ENCODE measurements at places on chromosomes 16 and 17.

DNA sequence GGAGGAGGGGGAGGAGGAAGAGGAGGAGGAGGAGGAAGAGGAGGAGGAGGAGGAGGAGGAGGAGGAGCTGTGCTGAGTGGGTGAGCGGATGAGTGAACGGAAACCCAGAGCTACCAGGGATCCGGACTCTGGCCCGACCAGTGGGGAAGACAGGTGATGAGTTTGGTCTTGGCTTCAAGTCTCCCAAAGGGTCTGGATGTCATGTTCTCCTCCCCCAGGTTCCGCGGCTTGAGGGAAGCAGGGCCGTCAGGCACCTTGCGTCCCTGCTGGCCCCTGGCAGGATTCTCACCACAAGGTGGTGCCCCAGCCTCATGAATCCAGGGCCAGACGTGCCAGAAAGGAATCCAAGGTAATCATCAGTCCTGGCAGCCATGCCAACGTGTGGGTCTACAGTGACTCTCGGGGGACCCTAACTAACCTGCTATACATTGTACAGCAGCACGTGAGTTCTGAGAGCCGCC is 13.5 kb upstream of the ABAT start:
- no peak for DNase-seq

DNA sequence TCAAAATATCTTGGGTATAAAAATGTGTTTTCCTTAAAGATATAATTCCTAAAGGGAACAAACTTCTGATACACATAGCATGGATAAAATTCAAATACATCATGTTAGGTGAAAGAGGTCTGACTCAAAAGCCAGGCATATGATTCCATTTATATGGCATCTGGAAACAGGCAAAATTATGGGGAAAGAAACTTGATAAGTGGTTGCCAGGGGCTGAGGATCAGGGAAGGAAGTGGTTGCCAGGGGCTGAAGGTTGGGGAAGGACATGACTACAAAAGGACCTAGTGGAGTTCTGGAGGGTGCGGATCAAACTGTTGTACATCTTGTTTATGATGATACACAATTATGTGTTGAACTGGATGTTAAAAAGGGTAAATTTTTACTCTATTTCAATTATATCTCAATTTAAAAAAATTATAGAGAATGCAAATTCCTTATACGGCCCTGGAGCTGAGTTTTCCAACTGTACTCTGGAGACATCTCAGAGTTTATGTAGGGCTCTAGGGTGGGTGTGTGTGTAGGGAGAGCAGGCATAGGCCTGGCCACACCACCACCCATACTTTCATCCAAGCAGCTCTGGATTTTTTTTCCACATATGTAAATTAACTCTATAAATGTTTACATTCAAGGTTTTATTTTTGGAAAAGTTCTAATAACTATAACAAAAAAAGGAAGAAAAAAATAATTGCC is 55.0 kb downstream of the AMFR start:
- DNase-seq, result no peak

GRCh38 chr16:13036600-13036999 is 135.2 kb downstream of the SHISA9 start:
- DNase-seq, result no peak

- DNase-seq, result no peak
These were observed 136.6 kb upstream of the RPH3AL start for GRCh38 chr17:488993-489757.

DNA sequence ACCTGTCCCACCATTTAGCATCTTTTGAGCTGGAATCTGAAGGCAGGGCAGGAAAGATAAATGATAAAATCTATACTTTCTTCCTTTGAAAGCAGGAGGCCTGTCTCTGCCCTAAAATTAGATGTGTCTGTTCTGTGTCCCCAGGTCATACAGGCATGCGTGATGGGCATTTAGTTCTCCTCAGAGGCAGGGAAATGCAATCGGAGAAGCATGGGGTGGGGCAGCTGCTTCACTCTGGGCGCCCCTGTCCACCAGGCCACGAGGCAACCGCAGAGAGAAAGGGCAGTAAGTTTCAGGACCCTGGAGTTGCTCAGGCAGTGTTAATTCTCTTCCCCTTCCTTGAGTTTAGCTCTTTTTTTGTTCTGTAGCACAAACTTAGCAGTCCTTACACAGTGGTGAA is 25.1 kb downstream of the CLUAP1 start:
- no peak for DNase-seq

DNA sequence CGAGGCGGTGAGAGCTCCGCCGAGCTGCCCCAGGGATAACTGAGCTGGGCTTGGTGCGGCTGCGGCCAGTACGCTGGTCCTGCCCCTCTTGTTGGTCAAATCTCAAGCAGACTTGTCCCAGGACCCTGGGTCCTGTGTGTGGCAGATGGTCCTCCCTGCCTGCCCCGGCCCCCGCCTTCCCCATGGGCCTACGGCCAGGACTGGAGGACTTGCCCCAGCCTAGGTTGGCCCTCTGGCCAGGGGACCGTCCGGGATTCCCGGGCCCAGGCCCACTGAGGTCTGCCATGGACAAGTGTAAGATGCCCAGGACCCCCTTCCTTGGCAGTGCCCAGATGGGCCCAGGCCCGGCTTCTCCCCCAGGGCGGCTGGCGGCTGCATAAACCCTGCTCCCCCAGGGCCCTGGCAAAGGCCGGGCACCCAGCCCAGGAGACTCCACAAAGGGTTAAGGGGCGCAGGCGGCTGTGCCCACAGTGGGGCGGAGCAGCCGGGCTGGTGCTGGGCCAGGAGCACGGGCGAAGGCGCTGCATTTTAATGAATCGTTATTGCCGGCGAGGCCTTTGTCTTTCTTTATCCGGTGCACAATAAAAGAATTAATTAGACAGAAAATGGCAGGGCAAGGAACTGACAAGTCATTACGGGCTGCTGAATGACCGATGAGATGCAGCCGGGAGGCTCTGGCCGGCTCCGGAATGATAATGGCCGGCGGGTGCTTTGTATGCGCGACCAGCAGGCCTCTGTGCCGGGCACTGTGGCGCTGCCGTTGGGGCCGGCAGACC is 9.1 kb downstream of the SOX8 start:
- DNase-seq, result no peak

- DNase-seq, result no peak
These were observed 27.7 kb upstream of the FAAP100 start for GRCh38 chr17:81579821-81580321.

DNA sequence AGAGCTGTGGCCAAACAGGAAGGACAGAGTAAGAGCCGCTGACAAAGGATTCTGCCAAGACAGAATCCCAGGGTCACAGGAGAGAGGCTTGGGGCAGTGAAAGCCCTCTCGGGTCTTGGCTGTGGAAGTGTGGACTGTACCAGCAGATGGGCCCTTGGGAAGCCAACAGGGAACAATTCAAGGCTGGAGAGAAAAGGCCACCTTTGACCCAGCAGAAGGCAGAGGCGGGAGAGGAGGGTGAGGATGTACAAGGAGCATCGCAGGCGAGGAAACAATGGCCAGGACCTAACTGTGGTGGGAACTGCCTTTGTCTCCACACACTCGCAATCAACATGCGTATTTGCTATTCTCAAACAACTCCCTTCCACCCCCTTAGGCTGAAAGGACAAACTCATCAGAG is 15.7 kb downstream of the CARHSP1 start:
- DNase-seq, result no peak

GRCh38 chr17:39908789-39909352 is 9.6 kb downstream of the GSDMB start:
- no peak for DNase-seq

GRCh38 chr17:75695830-75696271 is 25.4 kb upstream of the ITGB4 start:
- DNase-seq, result no peak

DNA sequence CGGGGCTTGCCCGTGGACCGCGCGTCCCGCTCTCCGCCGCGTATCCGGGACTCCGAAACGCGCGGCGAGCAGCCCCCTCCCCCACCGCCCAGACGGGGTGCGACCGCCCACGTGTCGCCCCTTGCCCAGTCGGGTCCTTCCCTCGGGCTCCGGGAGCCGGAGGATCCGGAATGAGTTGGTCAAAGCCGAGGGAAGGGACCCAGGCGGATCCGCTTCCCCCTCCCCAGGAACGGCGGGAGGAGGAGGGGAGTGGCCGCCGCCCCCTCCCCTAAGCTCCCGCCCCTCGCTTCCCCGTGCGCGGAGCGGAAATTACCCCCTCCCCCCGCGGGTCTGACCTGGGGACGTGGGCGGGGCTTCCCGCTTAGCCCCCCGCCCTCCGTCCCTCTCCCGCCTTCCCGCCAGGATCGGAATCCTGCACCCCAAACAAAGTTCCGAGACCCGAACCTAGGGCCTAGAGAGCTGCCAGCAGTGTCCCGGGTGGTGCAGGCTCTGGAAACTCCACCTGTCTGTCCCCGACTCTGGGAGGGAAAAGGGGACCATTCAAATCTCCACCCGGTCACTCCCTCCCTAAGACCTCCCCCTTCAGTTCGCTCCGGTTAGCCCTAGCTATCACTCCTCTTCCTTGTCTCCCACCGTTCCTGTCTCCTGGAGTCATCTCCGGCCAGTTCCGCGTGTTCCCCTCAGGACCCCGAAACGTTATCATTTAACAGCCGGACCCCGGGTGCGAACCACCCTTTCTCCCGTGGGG is 1.0 kb upstream of the IGF2BP1 start:
- DNase-seq, result no peak

- DNase-seq, result no peak
These were observed 122.4 kb upstream of the NUDT7 start for GRCh38 chr16:77599793-77600415.

- no peak for DNase-seq
These were observed 167.9 kb downstream of the RGS9 start for GRCh38 chr17:65305116-65305515.

GRCh38 chr17:2191227-2191626 is 112.4 kb downstream of the SMG6 start:
- no peak for DNase-seq

DNA sequence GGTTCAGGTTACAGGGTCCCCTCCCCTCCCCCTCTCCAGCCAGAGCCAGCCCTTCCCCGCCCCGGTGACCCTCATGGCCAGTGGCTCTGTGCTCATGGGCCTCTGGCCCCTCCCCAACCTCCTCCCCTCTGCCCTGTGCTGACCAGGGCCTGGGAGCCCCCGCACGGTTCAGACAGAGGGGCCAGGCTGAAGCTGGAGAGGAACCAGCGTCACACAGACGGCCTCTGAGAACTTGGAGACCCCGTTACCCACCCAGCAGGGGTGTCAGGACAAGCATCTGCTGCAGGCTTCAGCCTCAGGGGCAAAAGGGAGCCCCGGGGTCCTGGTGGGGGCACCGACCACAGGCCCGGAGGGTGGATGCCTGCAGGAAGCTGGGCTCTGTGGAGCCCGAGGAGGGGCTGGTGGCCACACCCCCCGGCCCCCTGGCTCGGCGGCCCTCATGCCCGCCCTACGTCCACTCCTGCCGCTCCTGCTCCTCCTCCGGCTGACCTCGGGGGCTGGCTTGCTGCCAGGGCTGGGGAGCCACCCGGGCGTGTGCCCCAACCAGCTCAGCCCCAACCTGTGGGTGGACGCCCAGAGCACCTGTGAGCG is at the start of gene WFIKKN1:
WFIKKN1 (plus strand) TSS at position 171 of the 591 bp plus-strand sequence; CDS start at position 440, 269 bp downstream.
- DNase-seq, result no peak

Data from stimulated activated CD4-positive, alpha-beta T cell treated with anti-CD3 and anti-CD28 coated beads, Interleukin-2, amount 100 ng/mL, for 4 hours (primary cell).